ENCODE measurements at places on chromosomes 12 and 14.
A peak's percentile ranks its signal among the peaks of the same experiment; 100 is the strongest.

GRCh38 chr12:60148109-60148508 lies 552.3 kb downstream of the SLC16A7 start:
- DNase-seq = no peak

DNA sequence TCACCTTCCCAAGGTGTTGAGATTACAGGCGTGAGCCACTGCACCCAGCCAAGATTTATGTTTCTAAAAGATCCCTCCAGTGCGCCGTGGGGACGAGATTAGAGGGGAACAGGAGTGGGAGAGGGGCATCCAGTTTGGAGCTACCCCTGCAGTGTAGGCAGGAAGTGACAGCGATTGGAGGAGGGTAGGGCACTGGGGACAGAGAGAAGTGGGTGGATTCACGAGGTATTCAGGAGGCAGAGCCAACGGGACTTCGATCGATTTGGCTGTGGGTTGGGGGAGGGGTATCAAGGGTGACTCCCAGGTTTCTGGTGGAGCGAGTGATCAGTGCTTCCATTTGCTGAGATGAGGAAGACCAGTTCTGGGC lies 82.1 kb downstream of the CCDC92 start:
- no peak for DNase-seq

DNA sequence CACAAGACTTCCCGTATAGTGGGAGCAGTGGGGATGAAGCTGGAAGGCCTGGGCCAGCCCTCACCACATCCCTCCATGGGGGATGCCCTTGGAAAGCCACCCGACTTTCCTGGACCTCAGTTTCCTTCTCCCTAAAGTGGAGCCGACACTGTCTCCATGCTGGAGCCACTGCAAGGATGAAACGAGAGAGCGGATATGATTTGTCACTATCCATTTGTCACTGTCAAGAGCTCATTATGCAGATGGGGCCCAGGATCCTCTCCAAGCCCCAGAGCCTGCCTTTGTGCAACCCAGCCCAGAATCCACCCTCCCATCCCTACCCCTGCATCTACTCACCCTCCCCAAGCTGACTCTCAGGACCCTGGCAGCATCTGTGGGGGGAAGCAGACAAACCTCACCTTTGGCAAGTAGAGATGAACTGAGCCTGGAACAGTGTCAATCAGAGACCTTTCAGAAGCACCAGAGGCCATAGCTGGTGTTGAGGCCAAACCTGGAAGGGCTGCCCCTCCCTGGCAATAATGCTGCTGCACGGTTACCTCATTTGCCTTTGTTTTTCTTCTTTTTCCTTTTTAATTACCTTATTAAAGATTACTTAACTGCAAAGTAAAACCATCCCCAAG lies 287.7 kb upstream of the RTL1 start:
- DNase-seq = no peak

- no peak for DNase-seq
Observed at GRCh38 chr12:107525719-107526554, 159.7 kb upstream of the PWP1 start.

DNA sequence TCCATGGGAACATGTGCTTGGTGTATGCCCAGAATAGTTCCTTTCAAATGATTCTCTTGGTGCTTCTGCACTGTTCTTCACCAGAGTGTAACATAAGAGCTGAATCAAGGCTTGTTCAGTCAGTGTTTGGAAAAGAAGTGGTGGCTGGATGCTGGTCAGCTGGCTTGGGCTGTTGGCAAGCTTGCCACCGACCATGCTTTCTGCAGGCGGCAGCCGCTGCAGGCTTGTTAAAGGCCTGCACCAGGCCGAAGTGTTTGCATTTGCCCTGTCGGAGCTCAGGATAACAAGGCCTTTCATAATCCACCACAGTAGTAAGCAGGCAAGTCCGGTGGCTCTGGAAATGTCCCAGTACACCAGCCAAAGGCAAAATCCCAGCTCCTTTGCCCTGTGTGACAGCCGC lies 26.9 kb downstream of the DAAM1 start:
- DNase-seq = peak; percentile 92

DNA sequence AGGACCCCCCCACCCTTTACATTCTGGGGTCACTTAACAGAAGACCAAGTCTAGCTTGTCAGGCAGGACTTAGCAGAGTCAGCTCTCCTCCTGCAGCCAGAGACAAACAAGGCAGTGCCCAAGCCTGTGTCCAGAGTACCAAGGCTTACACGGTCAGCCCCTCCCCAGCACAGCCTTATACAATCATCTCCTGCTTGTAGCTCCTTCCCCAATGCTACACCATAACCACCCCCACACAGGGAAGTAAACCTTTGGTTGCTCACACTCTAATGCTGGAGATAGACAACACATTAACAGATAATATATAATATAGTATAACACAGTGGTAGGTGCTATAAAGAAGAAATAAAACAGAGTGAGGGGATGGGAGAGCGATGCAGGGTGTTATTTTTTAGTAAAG lies 175.4 kb upstream of the PWP1 start:
- no peak for DNase-seq

DNA sequence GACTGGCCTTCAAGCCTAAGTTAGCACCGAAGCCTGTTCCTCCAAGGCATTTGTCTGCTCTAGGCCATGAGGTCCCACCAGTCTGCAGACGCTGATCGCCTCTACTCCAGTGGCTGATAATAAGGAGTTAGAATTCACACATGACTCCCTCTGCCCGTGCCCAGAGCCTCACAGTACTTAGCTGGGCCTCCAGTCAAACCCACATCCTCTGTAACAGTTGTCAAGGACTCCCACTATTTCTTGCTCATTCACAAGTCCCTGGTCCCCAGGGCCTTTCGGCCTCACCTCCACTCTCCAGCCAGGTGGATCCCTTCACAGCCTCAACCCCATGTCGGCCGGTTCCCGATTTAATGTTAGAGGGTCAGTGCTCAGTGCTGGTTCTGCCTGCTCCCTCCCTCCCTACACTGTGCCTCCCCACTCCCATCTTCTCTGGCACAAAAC lies 6.3 kb upstream of the KRT5 start:
- no peak for DNase-seq

- DNase-seq = no peak
Observed at GRCh38 chr14:32399920-32400319, 70.8 kb downstream of the AKAP6 start.

GRCh38 chr14:61516964-61517653 lies 178.2 kb upstream of the HIF1A start:
- no peak for DNase-seq

- no peak for DNase-seq
Observed at GRCh38 chr14:64772397-64772950, 68.2 kb downstream of the PLEKHG3 start.

DNA sequence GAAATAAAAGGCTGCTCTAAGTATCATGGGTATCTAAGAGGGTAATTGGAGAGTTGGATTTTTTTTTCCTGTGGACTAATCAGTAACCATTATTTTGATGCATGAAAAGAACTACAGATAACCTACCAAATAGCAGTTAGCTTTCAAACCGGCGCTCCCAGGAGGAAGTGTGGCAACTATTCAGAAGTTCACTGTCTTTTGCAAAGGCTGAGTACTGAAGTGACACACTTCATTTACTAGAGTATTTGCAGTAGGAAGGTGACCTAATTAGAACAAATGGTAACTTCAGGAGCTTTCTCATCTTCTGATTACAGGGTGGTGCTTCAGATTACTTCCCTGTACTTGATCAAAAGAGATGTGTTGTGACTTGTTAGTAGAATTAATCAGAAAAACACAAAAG lies 87.7 kb downstream of the PELI2 start:
- DNase-seq = no peak

- DNase-seq = no peak
Observed at GRCh38 chr12:48105321-48105866, 485 bp downstream of the SENP1 start.

DNA sequence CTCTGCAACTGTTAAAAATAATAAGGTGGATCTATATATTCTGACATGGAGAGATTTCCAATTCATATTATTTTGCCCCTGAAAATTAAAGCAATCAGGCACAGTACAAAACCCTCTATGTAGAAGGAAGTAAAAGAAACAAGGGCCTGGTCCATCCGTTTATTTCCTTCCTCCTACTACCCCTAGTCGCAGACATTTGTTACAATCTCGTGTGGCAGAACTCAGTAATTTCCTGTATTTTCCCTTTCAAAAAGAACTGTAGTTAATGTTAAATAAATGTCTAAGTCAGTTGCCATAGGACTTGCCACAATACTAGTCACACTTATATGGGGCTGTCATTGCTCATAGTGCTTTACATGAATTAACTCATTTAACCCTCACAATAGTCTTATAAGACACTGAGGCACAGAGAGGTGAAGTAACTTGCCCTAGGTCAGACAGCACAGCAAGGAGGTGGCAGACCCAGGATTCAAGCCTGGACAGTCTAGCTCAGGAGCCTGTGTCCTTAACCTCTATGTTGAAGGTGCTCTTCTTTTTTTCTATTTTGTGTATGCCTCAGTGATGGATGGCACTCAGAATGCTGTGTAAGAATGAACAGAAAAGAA lies 24.2 kb downstream of the NINJ2 start:
- DNase-seq = no peak

- DNase-seq = no peak
Observed at GRCh38 chr14:56657604-56658003, 78.0 kb downstream of the TMEM260 start.

DNA sequence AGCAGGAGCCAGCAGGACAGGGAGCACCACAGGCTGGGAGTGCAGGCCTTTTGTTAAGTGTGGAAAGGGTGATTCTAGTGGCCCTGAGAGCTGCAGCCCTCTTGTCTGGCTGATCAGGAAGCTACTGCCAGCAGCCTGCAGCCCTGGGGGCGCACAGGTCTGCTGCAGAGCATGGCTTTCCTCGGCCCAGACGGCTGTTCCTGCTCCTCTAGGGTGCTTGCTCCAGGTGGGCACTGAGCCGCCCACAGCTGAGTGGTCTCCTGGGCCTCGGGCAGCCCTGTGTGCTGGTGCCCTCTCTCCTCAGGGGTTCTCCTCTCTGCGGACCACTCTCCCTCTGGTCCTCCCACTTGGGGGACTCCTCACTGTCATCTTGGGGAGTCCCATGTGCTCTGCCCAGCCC lies 18.9 kb downstream of the CCDC88C start:
- DNase-seq = no peak

- no peak for DNase-seq
Observed at GRCh38 chr14:22573804-22574203, 15.2 kb downstream of the DAD1 start.

DNA sequence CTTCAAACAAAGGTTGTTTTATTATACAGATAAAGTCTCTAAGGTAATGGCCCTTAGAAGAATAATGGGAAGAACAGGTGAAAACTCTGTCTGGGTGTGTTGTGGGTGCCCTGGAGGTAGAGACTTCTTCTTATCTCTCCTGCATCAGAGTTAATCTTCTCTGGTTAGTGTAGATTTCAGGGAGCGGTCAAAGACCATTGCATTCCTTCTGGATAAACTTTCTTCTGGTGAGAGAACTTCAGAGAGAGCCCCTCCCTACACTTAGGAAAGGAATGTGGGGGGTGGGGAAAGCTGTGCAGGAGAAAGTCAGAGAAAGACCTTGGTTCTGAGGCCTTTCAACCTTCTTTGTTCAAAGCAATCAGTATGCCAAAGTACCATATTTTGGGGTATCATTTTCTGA lies 658.5 kb downstream of the DIO2 start:
- DNase-seq = no peak

GRCh38 chr14:70032447-70032846 lies 153.2 kb downstream of the SMOC1 start:
- peak; percentile 9 for DNase-seq

- no peak for DNase-seq
Observed at GRCh38 chr12:112964067-112964670, 14.2 kb upstream of the OAS2 start.

DNA sequence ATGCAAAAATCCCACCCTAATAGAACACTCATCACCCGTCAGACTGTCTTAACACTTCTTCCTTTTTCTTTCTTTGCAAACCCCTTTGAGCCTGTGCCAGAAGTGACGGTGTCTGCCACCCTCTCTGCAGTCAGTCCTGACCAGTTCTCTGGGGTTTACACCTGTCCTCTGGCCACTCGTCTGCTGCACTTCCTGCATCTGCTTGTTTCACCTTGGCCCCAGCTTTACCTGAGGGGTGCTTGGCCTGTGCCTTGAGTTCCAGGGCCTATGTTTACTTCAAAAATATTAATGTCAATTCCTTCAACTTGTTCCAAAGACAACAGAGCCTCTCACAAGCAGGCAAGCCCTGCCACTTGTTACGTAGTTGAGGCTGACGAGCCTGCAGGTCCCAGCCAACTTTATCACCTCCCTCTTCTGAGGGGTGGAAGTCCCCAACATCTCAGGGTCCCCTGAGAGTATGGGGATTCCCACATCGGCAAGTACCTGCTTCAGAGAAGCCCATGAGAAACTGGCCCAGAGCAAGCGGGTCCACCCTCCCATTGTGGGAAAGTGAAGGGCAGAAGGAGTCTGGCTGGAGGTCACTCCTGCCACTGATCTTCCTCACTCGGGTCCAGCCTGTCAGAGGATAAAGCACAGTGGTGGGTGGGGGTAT lies 205.4 kb downstream of the DAD1 start:
- no peak for DNase-seq

DNA sequence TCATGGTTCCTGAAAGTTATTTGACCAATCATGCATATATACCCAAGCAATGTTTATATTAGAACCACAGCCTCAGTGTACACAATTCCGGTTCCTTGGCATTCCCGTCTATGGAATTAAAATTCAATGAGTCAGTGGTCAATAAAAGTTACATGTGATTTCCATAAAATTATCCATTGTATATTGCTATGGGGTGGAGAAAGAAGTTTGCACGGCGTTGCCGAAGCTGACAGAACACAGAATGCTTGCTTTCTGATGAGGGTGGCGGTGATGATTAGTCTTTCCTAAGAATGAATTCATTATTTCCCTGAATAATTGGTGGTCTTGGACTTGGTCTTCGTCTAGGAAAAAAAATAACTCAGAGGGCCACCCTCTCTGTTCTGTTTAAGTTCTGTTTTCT lies 214.1 kb downstream of the ANO2 start:
- no peak for DNase-seq

- no peak for DNase-seq
Observed at GRCh38 chr14:53567236-53567780, 389.3 kb downstream of the BMP4 start.

- no peak for DNase-seq
Observed at GRCh38 chr14:104953896-104954656, 24.1 kb downstream of the AHNAK2 start.

GRCh38 chr12:109763201-109763841 lies 49.7 kb downstream of the FAM222A start:
- DNase-seq = no peak

DNA sequence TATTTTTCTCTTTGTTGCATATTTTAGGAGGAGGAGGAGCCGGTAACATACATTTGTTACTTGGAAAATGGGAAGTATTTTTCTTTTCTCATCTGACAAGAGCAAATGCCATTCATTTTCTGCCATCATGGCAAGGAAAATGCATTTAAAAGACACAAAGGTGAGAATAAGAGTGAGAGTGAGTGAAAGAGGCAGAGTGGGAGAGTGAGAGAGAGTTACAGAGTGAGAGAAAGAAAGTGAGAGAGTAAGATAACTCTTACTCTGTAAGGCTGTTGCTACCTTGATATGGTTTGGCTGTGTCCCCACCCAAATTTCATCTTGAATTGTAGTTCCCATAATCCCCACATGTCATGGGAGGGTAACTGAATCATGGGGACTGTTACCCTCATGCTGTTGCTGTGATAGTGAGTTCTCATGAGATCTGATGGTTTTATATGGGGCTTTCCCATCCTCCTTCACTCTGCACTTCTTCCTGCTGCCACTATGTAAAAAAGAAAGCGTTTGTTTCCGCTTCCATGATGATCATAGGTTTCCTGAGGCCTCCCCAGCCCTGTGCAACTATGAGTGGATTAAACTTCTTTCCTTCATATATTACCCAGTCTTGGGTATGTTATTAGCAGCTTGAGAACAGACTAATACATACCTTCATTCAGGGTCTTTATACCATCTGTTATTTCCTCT lies 64.2 kb downstream of the ASCL1 start:
- no peak for DNase-seq

GRCh38 chr14:35678403-35679028 lies 130.6 kb downstream of the RALGAPA1 start:
- no peak for DNase-seq
